ENCODE measurements at places on chromosomes 2 and 18.
A peak's percentile ranks its signal among the peaks of the same experiment; 100 is the strongest.

- no peak for DNase-seq
These were observed 136.8 kb downstream of the ASB1 start for GRCh38 chr2:238563551-238563950.

GRCh38 chr2:171964308-171964707 lies 35.4 kb upstream of the METAP1D start:
- DNase-seq, result no peak

GRCh38 chr2:16091576-16092282 lies 151.4 kb downstream of the MYCN start:
- no peak for DNase-seq

GRCh38 chr2:290090-290722 lies 2.3 kb upstream of the ALKAL2 start:
- DNase-seq, result peak; percentile 66

DNA sequence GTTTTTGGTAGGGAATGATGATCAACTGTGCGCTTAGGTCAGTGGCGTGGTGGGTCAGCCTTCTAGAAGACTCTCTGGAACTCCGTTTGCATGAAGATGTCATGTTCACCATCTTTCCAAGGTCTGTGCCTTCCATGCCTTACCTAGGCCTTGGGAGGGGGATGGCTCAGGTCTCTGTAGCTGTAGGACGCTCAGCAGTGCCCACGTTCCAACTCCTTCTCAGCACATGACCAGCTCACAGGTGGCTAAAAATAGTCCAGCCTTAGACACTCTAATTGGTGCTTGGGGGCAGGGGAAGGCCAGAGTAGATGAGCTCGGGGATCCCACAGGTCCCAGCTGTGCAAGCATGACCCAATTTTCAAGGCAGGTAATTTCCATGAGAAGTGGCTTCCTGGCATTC lies 42.3 kb upstream of the TEX51 start:
- no peak for DNase-seq

GRCh38 chr2:228059735-228060134 lies 121.8 kb downstream of the SPHKAP start:
- no peak for DNase-seq

DNA sequence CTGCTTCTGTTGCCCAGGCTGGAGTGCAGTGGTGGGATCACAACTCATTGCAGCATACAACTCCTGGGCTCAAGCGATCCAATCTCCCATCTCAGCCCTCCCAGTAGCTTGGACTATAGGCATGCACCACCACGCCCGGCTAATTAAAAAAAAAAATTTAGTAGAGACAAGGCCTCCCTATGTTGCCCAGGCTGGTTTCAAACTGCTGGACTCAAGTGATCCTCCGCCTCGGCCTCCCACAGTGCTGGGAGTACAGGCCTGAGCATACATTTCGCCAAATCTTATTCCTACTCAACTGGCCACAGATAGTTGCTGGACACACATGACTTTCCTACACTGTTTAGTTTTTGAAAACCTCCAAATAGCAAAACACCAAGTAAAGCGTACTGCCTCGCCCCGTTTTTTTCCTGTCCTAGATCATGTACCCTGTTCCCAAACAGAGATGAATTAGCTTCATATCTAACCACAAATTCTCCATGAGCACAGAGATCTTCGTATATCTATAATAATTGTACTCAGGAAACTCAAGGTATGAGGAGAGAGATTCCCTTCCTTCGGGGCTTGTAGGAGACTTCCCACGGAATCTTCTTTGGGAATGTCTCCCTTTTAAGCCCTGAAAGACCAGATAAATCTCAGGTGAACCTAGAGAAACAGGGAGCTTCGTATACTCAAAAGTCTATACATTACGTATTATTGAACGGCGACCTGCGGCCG lies 598 bp upstream of the C2orf69 start:
- no peak for DNase-seq

- DNase-seq, result no peak
These were observed 21.2 kb downstream of the WDFY1 start for GRCh38 chr2:223923976-223924375.

DNA sequence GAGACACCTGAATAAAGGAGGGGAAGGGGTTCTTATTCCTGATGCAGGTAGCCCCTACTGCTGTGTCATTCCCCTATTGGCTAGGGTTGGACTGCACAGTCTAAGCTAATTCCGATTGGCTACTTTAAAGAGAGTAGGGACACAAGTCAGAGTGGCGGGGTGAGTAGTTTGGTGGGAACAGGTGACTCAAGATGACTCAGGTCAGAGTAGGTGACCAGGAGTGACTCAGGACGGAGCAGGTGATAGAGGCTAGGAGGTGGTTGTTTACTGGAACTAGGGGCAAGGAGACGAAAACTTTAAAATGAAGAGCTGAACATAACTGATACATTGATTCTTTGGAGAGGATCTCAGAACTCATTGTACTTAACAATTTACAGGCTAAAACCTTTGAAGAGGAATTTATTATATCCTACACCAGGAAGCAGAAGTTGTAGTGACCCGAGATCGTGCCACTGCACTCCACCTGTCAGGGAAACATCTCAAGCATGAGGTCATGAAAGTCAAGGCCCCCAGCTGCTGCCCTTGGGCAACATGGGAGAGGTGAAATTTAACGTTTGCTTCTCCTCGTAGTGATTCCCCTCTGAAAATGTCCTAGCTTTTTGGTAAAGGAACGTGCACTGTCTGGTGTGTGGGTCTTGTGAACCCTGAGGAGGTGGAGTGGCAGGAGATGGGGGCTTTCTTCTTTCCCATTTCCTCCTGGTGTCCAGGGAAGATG lies 4.5 kb upstream of the CYP27A1 start:
- peak; percentile 13 for DNase-seq

GRCh38 chr18:4203568-4204437 lies 251.3 kb downstream of the DLGAP1 start:
- DNase-seq, result no peak

GRCh38 chr2:239921843-239922242 lies 103.3 kb downstream of the NDUFA10 start:
- no peak for DNase-seq

DNA sequence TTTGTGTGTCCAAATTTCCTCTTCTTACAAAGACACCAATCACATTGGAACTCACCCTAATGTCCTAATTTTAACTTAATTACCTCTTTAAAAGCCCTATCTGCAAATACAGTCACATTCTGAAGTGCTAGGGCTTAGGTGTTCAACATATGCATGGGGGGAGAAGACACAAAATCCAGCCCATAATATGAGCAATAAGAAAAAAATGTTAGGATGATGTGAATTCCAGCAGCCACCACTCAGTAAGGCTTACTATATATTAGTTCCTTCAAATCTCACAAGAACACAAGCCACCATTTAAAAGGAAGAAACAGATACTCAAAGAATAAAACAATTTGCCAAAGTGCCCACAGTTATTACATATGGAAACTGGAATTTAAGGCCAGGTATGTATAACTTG lies 285.7 kb downstream of the EPHA4 start:
- no peak for DNase-seq

GRCh38 chr18:67875060-67875459 lies 358.5 kb upstream of the DSEL start:
- DNase-seq, result peak; percentile 8

GRCh38 chr18:44937960-44938719 lies 257.5 kb downstream of the SETBP1 start:
- no peak for DNase-seq

DNA sequence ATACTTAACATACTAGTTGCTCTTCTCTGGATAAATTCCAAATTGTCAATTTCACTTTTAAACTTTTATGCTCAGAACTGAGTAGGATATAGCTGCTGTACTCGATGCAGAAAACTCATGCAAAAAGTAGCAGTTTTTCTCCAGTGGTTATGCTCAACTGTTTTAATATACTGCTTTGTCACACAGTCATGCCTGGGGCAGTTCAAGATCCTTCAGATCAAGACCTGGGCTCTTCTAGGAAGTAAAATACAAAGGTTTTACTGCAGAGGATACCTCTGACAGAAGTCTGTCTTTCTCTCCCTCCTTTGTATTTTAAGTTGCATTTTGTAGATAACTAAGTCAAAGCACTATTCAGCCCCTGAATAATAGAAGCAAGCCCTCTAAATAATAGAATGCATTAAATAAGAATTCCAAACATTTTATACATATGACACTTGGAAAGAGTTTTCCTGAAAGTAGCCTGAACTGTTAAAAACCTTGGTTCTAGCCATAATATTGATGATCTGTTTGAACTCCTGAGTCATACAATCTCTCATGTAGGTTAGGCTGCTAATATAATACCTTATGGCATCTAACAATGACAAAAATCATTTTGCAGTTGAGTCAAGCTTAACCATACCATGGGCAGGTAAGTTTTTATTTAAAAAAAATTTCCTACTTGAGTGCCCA lies 183.3 kb upstream of the TRIB2 start:
- peak; percentile 47 for DNase-seq

DNA sequence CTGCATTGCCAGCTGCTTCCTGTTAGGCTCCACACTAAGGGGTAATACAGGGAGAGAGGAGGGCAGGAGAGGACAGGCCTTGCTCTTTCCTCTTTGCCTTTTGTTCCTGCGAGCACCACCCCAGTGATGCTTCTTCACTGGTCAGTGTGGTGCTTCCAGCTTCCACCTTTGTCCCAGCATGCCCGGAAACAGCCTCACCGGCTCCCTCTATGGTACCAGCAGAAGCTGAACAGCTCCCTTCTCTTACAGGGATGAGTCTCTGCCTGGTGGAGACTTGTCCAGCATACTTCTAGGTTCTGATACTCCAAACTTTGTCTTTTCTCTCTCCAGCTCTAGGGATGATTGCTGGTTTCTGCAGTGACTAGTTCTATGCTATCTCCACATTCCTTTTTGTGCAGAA lies 413.3 kb downstream of the TSN start:
- peak; percentile 4 for DNase-seq

DNA sequence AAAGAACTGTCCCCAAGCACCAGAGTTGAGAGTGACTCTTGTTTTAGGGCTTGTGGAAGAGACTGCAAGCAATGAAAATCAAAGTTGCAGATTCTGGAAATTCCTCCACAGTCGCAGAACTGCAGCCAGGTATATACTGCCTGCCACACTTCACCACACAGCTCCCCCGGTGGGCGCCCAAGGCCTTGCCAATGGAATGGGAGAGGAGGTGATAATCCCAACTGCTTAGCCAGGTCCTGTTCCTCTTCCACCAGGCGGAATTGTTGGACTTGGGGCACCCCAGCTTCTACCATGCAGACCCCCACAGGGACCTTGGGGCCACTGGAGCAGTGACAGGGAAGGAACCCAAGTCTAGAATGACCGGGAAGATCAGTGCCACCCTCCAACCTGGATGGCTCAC lies 4.8 kb upstream of the PDIA6 start:
- DNase-seq, result peak; percentile 19

GRCh38 chr18:54228364-54228763 lies 3.9 kb upstream of the MBD2 start:
- no peak for DNase-seq

DNA sequence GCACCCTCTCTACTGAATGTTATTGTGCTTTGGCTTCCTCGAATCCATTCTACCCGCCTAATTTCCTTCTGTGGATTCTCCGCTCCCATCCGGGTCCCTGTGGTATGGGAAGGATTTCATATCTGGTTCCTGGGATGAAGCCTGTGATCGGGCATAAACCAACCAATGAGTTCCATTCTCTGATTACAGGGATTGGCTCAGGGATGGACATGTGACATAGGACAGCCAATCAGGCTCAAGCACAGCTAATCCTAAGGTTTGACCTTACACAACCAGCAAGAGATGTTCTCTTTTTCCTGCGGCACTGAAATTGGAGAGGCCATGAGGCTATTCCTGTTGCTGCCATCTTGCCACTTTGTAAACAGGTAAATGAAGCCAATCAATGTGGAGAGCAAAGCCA lies 168.1 kb upstream of the SMAD2 start:
- DNase-seq, result no peak

DNA sequence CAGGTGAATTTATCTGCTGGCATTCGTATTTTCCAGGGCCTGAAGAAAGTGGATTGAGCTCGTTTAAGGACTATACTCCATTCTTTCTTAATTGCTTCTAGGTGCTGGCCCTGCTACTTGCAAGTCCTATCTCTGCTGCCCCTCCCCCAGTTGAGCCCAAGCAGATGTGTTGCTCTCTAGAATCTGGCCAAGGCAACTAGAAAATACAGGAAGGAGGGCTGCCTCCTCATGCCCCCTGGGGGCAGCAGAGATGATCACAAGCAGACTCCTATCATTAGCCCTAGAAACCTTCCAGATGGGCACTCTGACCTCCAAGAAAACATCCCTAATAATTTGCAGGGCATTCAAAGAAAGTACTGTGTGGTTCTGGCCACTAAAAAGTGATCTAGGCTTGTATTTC lies 72.5 kb upstream of the CYP26B1 start:
- peak; percentile 47 for DNase-seq

- no peak for DNase-seq
These were observed 421.3 kb downstream of the NYAP2 start for GRCh38 chr2:225820826-225821225.

DNA sequence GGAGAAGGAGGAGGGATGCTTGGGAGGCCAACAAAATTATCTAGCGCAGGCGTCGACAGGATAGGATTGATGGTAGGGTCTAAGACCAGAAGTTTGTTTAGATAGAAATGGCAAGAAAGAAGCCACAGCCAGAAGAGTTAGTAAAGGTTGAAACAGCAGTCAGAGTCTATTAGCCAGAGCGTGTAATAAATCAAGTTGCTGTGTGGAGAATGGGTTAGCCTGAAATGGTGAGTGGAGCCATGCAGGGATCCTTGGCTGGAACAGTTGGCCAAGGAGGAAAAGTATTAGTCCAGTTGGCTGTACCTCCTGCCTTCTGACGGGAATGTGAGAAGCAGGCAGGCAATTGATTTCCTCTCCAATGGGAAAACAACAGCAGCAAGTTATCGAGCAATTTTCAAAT lies 190.7 kb upstream of the CCDC68 start:
- no peak for DNase-seq

Measured in ELR (cell line).